DMS153 (cell line): ENCODE measurements at places on chromosomes 2 and 18.

GRCh38 chr2:160934991-160935390, 225.2 kb upstream of the TANK start:
- no peak for DNase-seq

DNA sequence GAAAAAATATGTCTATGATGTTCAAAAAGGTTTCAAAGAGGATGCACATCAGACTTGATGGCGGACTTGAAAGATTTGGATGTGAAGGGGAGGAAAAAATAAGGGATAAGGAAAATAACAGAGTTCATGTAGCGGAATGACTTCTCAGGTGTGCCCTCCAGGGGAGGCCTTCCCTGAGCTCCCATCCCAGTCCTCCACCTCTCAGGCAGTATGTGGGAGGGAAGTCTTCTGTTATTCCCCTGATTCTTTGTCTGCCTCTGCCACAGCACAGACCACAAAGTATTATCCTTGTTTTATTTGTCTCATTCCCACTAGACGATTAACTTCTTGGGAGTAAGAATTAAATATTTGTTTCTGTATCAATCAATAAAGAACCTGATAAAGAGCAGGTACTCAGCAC, 17.7 kb downstream of the COL5A2 start:
- no peak for DNase-seq

DNA sequence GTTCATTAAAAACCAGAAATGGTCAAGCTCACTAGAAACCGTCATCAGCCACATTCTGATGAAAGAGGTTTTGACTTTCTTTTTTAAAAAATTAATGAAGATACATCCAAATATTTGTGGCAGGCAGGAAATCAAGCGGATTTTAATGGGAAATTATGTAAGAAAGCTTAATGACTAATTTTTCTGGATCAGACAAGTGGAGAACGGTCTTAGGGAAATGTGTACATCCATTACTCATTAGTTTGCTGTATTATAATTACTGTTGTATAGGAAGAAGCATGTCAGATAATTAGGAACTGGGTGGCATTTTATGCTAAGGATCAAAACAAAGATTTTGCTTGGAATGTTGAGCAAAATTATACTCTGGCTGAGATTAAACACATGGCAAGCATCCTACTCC, 39.4 kb downstream of the AGAP1 start:
- no peak for DNase-seq

GRCh38 chr2:233084488-233084887, 24.3 kb downstream of the INPP5D start:
- DNase-seq, result no peak

GRCh38 chr2:236928380-236929037, 157.2 kb upstream of the COPS8 start:
- DNase-seq, result no peak

DNA sequence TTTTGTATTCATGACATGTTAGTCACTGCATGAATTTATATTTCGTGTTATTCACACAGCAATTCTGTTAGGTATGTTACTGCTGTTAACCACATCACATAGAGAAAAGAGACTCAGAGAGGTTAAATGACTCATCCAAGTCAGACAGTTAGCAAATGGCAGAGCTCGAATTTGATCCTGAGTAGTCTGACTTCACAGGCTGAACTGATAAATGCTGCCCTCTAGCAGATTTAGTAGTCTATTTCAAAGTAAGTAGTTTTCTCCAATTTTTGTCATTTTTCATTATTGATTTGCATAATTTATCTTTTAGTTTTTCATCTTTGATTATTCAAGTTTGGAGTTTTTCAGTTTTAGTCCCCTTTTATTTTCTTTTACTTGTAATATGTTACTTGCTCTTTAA, 58.3 kb downstream of the WDR7 start:
- DNase-seq, result no peak

GRCh38 chr2:201432621-201433393, 18.5 kb downstream of the TRAK2 start:
- DNase-seq, result no peak

DNA sequence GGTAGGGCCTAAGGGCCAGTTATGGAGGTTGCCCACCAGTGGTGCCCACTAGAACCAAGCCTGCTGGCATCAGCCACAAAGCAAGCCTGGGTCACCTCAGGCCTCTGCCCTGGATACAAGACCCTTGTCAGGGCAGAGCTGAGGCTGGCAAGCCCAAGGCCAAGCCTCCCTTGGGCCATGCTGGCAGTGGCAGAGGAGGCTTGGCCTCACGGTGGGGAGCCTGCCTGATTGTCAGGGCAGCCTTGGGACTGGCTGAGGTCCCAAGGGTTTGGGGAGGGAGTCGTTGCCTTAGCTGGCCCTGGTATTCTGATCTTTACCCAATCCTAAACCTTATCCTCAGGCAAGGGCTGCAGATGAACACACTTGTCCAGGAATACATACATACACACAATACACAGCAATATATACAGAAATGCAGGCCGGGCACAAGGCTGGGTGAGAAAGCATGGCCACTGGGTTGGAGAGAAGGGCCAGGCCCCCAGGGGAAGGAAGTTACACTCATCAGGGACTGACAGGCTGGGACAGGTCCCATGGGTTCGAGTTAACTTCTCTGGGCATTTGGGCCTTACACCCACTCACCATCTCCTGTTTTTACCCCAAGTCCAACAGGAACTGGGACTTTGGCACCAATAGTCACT, 21.0 kb downstream of the CCT7 start:
- no peak for DNase-seq

DNA sequence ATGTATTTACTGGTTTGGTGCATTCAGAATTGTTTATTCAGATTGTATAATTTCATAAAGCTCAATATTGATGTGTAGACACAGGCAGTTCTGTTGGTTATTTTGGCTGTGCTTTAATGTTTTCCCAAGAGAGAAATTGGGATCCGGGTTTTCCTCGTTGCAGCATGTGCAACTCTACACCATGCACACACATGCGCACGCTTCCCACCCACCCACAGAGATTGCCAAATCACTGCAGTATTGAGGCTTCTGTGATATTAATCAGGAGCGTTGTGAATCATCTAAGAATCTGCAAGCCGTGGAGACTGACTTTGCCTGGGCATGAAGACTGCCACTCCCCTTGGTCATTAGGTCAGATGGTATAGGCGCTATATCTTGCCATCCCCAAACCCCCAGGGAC, 571.5 kb downstream of the SLC4A3 start:
- no peak for DNase-seq

GRCh38 chr2:232102380-232102779, 140.9 kb downstream of the DIS3L2 start:
- no peak for DNase-seq

DNA sequence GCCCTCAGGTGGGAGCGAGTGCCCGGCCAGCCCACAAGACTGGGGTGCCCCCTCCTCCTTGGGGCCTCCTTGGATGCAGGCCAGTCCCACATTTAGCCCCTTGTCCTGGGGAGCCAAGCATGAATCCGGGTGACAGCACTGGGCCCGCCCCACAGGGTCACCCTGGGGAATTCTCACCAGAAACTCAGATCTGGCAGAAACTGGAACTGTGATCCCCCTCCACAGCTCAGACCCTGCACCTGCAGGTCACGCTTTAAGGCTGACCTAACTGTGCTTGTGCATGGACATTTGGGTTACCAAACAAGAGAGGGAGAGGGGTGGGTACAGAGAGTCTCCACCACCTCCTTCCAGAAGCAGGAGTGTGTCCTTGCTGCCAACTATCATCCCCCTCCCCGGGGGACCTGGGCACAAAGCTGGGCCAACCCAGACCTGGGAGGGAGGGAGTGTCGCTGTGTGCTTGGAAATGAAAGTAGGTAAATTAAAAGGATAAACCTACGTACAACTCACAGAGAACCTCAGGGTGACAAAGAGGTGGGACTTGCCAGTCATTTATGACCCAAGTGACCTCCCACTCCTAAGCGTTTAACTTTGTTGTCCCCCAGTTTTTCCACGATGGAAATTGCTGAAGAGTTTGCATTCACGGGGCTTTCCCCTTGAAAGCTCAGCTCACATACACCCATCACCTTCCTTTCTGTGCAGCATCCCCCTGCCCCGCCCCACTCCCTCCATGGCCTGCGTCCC, 9.1 kb downstream of the ITM2C start:
- no peak for DNase-seq

DNA sequence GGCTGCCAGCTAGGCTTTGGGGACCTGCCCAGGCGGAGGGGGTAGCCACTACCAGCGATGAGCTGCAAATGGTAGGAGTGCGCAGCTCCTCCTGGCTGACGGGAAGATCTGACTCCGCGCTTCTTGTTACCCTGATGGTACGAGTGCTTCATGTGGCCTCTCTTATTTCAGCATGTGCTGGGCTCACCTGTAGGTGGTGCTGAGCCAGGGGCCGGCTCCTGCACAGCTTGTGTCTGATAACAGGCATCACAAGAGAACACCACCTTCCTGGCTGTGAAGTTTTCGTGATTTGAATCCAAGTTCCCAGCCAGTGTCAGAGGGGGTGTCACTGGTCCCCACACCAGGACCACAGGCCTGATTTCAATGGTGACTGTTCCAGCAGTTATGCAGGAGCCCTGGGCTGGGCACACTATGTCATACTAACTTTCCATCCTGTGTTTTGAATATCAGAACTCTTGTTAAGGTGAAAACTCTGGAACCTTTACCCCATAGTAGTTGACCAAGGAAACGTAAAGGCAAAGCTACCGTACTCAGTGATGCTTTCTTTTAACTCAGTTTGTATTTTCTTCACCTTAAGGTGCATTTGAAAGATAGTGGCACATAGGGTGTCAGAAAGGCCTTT, 28.0 kb downstream of the APCDD1 start:
- no peak for DNase-seq

- DNase-seq, result no peak
Measured at GRCh38 chr2:63436488-63436887, 151.8 kb downstream of the WDPCP start.

DNA sequence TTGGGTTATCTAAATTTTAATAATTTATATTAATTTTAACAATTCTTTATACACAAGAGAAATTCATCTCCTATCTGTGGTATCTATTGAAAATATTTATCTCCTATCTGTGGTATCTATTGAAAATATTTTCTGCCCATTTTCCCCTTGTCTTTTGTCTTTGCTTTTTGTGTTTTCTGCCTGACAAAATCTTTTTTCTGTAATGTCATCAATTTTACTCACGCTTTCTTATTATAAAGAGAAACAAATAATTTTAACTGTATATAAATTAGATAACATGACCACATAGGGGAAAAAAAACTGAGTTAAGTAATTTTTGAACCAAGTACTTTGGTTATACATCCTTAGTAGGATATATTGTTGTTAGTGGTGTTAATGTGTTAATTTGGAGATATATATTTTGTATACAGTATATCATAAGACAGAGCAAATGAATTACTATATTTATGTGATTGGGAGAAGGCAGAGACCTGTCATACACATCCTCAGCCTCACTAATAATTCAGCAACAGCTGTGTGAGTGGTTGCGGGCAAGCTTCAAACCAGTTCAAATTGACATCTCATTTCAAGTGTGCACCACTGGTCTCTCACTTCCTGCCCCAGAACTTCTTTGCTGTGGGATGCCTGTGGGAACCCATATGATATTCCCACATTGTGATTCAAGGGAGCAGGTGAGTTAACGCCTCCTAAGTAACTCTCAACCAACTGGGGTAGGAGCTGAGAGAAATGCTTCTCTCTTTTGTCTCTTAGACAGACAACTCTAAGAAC, 292.4 kb downstream of the SP3 start:
- no peak for DNase-seq

DNA sequence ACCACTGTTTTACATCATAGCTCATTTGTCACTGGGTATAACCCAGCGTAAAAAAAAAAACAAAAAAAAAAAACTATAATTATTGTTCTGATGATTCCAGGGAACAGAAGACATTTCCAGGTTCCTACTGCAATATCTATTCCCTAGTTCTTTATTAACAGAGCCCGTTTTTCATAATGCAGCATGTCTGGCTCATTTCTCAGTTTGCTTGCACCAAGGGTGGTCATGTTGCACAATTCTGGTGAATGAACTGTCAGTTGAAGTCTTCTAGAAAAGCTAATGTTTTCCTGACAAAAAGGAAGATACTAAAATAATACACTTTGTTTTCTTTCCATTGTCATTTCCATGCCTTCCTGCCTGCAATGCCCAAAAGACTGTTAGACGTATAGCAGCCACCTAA, 180.1 kb downstream of the RDH14 start:
- no peak for DNase-seq

- peak; percentile 11 for DNase-seq
Measured at GRCh38 chr2:4140281-4140970, 437.1 kb downstream of the DCDC2C start.

- no peak for DNase-seq
Measured at GRCh38 chr2:17259613-17260012, 258.6 kb downstream of the RAD51AP2 start.

GRCh38 chr2:218448934-218449333, 30.0 kb downstream of the VIL1 start:
- peak; percentile 19 for DNase-seq

DNA sequence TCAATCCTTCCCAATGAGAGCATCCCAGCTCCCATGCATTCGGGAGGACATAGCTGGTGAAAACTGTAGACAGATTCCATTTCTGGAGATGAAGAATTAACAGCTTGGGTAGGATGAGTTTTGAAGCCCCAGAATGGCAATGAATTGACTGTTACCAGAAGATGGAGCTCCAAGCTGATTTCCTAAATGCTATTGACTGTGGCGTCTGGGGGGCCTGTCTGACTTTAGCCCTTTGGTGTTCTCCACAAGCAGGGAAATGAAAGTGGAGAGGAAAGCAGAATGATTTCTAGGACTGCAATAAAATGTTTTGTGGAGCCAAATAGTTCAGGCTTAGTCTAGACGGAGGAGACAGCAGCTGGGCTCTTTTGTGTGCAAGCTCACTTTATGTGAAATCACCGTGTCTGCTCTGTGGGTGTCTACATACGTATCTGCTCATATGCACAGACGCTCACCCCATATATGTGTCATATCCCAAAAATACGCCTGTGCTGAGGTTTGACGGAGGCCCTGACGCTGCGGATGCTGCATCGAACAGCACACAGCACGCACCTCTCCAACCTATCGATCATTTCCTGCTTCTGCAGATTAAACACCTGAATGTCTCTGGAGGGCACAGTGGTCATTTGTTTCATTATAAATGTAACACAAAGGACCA, 166.4 kb upstream of the PXDN start:
- peak; percentile 40 for DNase-seq

GRCh38 chr2:65413610-65414009, 18.8 kb downstream of the SPRED2 start:
- DNase-seq, result no peak

DNA sequence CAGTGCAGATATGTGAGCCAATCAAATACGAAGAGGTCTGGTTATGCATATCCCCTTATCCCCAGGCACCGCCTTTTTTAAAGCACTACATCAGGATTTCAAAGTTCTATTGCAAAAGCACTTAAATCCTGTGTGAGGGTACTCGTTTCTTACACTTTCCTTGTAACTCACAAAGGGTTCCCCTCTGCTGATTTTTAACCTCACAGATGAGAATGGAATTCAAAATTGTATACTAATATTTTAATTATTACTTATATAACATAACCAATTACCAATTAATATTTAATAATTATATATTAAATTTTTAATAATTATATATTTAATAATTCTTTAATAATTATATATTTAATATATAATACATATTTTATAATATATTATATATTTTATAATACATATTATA, 126.2 kb upstream of the MAPRE2 start:
- DNase-seq, result no peak
